ENCODE measurements at places on chromosomes 6 and 20.

GRCh38 chr6:161663682-161664081 lies 389.8 kb upstream of the AGPAT4 start:
- no peak for DNase-seq

GRCh38 chr6:106050538-106050937 lies 35.6 kb upstream of the PRDM1 start:
- DNase-seq, result no peak

- no peak for DNase-seq
Measured at GRCh38 chr6:86848986-86849385, 88.3 kb upstream of the HTR1E start.

DNA sequence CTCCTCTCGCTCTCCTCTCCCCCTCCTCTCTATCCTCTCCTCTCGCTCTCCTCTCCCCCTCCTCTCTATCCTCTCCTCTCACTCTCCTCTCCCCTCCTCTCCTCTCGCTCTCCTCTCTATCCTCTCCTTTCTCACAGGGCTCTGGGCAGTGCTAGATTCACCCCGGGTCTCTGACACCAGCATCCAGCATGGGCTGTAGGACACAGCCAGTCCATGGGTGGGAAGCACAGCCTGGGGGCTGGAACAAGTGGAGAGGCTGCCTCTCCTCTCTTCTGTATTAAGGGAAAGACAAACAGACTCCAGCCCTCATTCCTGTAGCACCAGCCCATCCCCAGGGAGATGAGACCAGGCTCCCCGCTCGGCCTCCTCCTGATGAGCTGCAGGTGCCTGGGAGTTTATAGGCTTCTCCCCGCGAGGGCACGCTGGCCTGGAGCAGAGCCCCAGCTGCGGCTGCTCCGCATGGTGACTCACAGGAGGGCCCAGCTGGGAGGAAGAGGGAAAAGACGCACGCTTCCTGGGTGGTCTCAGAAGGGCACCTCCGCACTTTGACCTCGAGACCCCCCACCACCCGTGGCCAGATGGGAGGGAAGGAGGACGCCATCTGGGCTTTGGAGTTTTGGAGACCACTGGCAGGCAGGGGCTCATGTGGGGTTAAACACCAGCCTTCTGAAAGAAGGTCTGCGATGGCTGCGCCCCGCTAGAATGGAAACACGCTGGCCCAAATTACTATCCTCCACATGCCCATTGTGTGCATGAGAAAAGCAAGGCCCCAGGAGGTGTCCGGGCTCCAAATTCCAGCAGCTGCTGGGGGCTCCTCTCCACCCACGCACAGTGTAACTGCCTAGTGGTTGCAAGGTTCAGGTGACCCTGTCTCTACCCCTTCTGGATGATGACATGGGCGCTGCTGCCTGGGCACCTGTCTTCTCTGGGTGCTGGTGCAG lies 68.0 kb downstream of the BMP7 start:
- DNase-seq, result no peak

DNA sequence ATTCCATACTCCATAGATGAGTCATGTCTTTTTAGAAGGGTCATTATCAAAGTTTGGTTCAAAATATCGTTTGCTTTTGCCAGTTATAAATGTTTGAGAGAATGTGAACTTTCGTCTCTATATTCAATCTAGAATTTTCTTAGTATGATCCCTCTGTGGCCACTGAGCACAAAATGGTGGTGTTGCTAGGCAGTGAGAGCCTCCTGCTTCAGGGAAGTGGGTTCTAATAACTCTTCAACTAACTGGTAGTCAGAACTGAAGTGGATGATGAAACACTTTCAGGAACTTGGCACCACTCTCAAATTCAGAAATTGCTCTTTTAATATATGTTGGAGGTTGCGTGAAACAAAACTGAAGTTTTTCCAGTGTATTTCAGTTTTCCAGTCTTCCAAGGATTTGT lies 125.0 kb upstream of the DOK5 start:
- DNase-seq, result no peak

GRCh38 chr6:20661721-20662120 lies 127.5 kb downstream of the CDKAL1 start:
- DNase-seq, result peak; percentile 15

GRCh38 chr6:160417550-160417949 lies 69.4 kb downstream of the SLC22A3 start:
- DNase-seq, result no peak

DNA sequence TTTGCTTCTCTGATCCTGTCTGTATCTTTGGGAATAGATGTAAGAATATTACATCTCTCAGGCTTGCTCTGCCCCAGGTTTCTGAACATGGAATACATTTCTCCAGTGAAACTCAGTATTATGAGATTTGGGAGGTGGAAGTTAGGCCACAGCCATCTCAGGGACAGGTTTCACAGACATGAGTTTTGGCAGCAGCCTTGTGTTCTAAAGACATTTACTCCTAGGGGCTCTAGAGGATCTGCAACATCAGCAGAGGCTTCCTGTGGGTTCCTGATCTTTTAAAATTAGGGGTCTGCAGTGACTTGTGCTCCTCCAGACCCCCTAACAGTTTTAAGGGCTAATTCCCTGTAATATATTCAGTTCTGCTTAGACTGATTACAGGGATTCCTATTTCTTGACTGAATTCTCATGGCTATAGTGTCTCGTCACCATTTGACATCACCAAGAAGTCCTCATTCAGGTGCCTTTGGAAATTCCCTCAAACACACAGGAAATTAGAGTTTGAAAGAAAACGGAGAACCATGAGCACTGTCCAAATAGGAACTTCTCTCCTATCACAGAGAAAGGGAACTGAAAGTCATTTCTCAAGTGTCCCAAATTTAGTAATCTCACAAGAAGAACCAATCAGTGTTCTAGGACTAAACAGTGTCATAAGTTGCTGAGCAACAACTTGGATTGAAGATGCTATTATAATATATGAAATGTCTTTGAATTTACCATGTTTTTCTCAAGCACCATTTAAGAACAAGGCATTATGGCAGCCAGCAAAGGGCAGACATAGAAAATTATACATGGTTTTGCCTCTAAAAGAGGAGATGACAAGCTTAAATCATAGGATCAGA lies 2.5 kb upstream of the HLA-DRA start:
- DNase-seq, result no peak

DNA sequence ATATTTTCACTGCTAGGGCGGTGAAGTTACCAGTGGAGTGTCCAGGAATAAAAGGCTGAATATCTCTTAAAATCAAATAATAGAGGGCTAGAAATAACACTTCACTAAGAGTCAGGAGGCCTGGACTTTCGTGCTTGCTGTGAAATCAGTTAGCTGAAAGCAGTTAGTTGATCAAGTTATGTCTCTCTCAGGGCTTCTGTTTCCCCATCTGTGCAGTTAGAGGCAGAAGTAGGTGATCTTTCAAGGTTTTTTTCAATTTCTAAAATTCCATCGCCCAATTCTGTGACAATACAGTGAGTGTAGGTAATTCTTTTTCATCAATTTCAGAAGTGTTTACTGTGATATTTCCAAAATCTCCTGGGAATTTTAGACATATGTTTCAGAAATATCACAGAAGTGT lies 72.5 kb upstream of the GLP1R start:
- DNase-seq, result no peak

DNA sequence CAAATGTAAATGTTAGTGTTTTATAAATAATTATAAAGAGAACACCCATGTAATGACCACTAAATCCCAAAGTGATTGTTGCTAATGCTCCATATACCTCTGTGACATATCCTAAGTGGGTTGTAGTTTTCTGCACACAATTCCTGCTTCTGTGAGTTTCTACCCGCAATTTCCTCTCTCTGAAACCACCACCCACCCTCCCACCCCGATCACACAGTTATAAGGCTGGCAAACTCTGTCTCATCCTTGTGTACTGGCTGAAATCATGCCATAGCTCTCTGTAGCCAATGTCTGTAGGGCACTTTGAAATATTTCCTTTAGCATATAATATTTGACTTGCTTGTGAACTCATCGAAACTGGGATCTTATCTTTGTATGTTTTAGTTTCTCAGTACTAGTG lies 236.6 kb downstream of the PLCB1 start:
- DNase-seq, result no peak

GRCh38 chr6:163705923-163706322 lies 291.4 kb downstream of the QKI start:
- DNase-seq, result no peak

GRCh38 chr6:9315966-9316650 lies 880.8 kb upstream of the SLC35B3 start:
- no peak for DNase-seq

DNA sequence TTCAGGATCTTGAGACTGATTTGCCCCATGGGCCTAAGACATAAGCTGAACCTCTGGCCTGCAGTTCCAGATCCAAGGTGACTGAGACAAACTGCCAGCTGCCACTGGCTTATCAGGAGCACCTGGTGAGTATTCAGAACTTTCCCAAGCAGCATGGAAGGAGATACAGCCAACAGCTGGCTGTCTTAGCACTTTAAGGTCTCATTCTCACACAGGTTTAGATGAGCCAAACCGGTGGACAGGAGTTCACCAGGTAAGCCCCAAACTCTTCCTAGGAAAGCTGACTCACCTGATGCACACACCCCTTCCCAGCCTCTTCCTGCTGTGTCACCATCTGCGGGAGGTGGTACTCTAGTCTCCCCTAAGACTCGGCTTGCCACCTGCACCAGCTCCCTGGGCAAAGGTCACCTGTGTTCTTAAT lies at the start of gene BANF2:
BANF2 (plus strand) TSS at position 36 of the 421 bp plus-strand sequence. CDS start 25,060 bp downstream, outside the sequence.
- no peak for DNase-seq

GRCh38 chr20:58898629-58899408 lies 46.3 kb downstream of the GNAS start:
- no peak for DNase-seq

- no peak for DNase-seq
Measured at GRCh38 chr6:168496997-168497331, 56.0 kb downstream of the SMOC2 start.

- no peak for DNase-seq
Measured at GRCh38 chr6:74976026-74976425, 229.8 kb downstream of the COL12A1 start.

- DNase-seq, result no peak
Measured at GRCh38 chr6:169188475-169188874, 65.2 kb downstream of the THBS2 start.

DNA sequence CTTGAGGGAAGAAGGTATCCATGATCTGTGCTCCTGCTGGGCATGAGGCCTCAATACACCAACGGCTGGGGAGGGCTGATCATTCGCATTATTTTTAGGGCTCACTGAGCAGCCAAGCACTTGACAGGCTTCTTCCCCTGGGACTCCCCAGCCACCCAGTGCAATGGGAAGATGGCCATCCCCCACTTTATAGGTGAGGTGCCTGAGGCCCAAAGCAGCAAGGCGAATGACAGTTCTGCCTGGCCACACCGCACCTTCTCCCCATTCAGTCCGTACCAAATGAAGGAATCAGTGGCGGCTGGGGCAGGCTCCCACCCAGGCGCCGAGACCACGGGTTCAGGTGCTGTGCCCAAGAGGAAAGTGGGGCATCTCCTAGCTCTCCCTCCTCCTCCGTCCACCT lies 4.4 kb upstream of the FAM209A start:
- no peak for DNase-seq

GRCh38 chr6:113620386-113620785 lies 236.8 kb upstream of the MARCKS start:
- DNase-seq, result no peak

- no peak for DNase-seq
Measured at GRCh38 chr6:14925699-14926026, 320.2 kb upstream of the JARID2 start.

GRCh38 chr6:39803872-39804271 lies 11.7 kb downstream of the DAAM2 start:
- DNase-seq, result no peak

- no peak for DNase-seq
Measured at GRCh38 chr6:743320-744096, 50.6 kb upstream of the EXOC2 start.

DNA sequence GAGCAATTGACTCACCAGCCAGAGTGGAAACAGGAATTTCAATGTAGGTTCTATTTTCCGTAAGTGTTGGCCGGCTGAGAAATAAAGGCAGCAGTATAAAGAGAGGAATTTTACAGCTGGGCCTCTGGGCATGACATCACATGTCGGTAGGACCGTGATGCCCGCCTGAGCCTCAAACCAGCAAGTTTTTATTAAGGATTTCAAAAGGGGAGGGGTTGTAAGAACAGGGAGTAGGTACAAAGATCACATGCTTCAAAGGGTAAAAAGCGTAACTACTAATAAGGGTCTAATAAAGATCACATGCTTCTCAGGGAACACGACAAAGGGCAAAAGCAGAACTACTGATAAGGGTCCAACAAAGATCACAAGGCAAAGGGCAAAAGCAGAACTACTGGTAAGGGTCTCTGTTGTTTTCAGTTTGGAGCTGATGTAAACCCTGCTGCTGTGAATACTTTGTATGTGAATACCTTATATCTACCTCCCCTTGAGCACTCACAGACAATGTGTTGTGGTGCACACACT lies 9.0 kb upstream of the TULP4 start:
- DNase-seq, result no peak

GRCh38 chr6:119482850-119483285 lies 133.3 kb upstream of the MAN1A1 start:
- DNase-seq, result no peak

- DNase-seq, result no peak
Measured at GRCh38 chr20:61939691-61940360, 125.9 kb downstream of the TAF4 start.

DNA sequence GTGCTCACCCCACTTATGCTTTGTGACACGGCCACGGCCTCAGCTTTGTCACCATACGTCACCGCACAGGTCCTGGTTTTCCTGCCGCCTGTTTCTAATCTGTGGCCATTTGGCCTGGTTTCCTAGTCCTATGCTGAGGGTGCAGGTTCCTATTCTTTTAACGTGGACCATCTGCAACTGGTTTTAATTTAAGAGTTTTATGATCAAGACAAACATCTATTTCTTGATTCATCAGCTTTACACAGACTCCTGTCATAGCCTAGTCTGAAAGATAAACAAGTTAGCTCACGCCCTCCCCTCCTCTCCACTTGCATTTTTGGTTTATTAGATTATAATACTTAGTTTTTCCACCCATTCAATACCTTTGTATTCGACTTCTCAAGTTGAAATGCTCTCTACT lies 97.5 kb upstream of the RPS6KA2 start:
- DNase-seq, result peak; percentile 68

- no peak for DNase-seq
Measured at GRCh38 chr20:52231230-52231746, 39.7 kb upstream of the ZFP64 start.

DNA sequence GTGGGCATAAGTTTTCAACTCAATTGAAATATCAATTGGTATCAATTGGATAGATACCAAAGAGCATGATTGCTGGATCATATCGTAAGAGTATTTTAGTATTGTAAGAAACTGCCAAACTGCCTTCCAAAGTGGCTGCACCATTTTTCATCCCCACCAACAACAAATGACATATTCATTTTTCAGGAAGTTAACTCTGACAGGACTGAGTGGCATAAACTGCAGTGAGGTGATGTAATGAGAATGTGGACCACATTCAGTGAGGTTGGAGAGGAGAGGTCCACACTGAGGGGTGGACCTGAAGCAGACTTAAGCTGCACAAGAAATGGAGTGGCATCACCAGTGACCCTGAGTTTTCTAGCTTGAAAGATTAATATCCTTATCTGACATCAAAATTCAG lies 11.6 kb upstream of the CALHM6 start:
- DNase-seq, result no peak

- DNase-seq, result no peak
Measured at GRCh38 chr20:23083553-23084220, 2.4 kb downstream of the CD93 start.

GRCh38 chr6:144131248-144131709 lies 19.0 kb upstream of the STX11 start:
- no peak for DNase-seq

- DNase-seq, result no peak
Measured at GRCh38 chr6:95417856-95418255, 159.5 kb upstream of the MANEA start.

GRCh38 chr20:62368976-62369814 lies 2.1 kb upstream of the LAMA5 start:
- peak; percentile 89 for DNase-seq
